Heart right ventricle (tissue), 16 donors: ENCODE measurements at places on chromosomes 1 and 21. TPM values are rescaled to one million over a fixed set of nuclear protein-coding genes. Genes with fewer than 3 reads are reported as not detected.

DNA sequence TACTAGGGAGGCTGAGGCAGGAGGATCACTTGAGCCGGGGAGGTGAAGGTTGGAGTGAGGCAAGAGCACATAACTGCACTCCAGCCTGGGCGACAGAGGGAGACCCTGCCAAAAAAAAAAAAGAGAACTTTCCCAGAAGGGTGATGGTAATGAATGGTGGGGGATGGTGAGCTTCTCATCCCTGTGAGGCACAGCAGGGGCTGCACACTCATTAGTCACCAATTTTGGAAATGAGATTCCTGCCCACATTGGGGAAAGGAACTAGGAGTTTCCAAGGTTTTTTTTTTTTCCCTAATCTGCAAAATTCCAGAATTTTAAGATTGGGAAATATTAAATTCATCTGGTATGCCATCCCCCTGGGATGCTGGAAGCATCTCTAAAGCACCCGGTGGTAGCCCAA lies 50.2 kb upstream of the SSBP3 start:
- H3K4me3 ChIP-seq, result no peak overlapping the region
- H3K27me3 ChIP-seq, result no peaks in the 10 kb centered on the region
- no peak overlapping the region for H3K27ac ChIP-seq

DNA sequence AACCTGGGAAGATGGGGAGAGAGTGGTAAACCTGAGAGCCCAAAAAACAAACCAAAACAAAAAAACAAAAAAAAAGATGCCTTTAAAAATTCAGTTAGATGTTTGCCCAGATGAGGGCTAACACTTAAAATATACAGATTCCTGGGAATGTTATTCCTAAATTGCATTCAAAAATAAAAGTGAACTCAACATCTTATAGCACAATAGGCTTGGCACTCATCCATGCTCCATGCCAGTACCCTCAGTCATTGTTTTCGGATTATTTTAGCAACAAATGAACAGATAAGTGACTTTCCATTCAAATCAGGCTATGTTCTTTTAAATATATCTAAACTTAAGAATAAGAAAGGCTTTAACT lies 3.7 kb downstream of the ATP1A1 start:
- H3K27me3 ChIP-seq, result no peaks in the 10 kb centered on the region
- no peak overlapping the region for H3K4me3 ChIP-seq
- peaks cover 80% of the 10 kb centered on the region for H3K4me1 ChIP-seq
- H3K36me3 ChIP-seq, result no peaks in the 10 kb centered on the region
- DNase-seq, result no peak

DNA sequence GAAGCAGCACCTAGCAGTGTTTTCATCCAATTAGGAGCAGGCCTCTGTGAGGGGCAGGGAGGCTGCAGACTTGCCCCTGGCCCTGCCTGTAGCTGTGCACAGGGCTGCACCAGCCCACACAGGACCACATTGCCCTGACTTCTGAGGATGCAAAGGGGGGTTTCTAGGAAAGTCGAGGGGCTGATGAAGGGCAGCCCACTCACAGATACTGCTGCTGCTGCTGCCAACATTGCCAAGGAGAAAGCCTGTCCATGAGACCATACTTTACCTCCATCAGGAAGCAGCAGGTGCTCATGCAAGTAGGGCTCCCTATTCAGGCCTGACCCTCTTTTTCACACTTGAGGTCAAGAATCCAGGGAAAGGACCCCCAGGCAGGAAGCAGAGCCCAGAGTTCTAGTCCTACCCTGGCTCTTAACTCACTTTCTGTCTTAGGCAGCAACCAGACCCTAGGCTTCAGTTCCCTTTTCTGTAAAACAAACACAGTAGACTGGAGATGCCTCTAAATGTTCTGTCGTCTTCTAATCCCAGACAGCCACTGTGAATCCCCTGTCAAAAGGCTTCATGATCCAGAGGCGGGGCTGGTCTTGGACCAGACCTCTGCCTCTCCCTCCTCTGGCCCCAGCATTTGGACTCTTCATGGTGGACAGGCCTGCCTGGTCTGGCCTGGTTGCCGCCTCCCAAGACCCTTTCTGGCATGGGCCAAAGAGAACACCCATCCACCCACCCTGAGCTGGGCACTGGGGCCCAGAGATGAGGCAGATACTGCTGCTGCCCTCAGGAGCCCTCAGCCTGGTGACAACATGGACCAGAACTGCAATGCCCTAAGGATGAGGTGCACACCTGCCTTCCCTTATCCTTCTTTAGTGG lies 120.2 kb downstream of the GLIS1 start:
- no peak overlapping the region for H3K4me3 ChIP-seq
- H3K27ac ChIP-seq, result no peak overlapping the region
- no peak for DNase-seq

DNA sequence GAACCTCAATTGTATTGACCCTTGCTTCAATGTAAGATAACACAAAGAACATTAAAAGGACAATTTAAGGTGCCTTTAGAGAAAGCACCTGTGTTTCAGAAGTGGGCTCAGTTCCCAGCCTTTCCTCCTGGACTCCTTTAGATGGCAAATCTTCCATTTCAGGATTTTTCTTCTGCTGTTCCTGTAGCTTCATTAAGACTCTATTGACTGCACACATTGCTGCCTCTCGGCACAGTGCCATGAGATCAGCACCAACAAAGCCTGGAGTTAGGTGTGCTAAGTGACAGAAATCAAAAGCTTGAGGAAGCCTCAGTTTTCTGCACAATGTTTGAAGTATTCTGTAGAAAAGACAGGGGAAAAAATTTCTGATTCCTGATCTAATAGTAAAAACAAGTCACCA lies 40.6 kb downstream of the NVL start:
- H3K4me1 ChIP-seq, result no peaks in the 10 kb centered on the region
- no peak overlapping the region for H3K4me3 ChIP-seq
- DNase-seq, result no peak
- H3K27me3 ChIP-seq, result no peaks in the 10 kb centered on the region
- H3K36me3 ChIP-seq, result no peaks in the 10 kb centered on the region
- H3K27ac ChIP-seq, result no peak overlapping the region

DNA sequence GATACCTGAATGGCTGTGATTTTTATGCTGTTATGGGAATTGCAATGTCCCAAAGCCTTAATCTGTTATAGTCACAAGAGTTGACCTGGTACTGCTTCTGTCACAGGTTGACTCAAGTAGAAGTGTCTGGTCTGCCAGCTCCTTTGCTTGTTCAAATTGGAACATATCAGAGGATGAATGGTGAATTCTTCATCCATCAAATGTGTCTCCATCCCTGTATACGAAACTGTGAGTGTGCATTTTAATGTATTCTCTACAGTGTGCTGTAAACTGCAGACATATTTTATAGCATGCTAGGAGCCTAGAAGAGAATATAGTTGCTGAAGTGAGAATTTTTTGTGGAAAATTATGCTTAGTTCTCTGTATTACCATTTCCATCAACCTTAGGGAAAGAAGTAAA lies 608.4 kb downstream of the AMY1C start:
- H3K4me1 ChIP-seq, result no peaks in the 10 kb centered on the region
- no peak overlapping the region for H3K4me3 ChIP-seq
- no peaks in the 10 kb centered on the region for H3K27me3 ChIP-seq
- H3K27ac ChIP-seq, result no peak overlapping the region

DNA sequence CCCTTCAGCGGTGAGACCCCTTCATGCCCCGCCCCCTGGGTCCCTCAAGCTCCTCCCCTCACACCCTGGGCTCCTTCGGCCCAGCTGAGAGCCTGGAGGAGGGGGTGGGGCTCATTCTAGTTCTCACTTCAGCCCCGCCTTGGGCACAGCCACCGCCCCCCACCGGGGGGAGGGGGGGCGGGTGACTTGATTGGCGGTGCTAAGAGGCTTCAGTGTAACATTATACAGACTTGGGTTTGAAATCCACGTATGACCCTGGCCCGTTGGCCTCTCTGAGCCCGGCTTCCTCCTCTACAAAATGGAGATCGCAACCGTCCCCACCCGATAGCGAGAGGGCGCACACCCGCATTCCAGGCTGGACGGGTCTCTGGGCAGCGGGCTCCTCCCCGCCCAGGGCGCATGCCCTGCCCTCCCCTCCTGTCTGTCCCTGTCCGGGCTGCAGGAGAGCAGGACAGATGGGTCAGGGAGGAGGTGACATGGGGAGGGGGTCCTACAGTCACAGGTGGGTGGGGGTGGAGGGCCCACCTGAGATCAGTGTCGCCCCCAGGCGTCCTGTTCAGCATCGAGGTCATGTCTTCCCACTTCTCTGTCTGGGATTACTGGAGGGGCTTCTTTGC lies 5.1 kb downstream of the CLCNKB start:
- no peaks in the 10 kb centered on the region for H3K4me1 ChIP-seq
- DNase-seq, result peak; percentile 49
- peak overlapping the region; percentile 15 for H3K27ac ChIP-seq
- H3K4me3 ChIP-seq, result peak overlapping the region; percentile 17
- no peaks in the 10 kb centered on the region for H3K36me3 ChIP-seq

LCE1B gene
- polyA plus RNA-seq, result not detected
